NAMALWA (cell line): ENCODE measurements at places on chromosomes 4 and X.

GRCh38 chrX:21683941-21684340 lies 25.8 kb upstream of the KLHL34 start:
- DNase-seq, result no peak

GRCh38 chr4:41480896-41481311 lies 57.1 kb upstream of the LIMCH1 start:
- DNase-seq, result no peak

GRCh38 chr4:6582889-6583490 lies 8.0 kb downstream of the MAN2B2 start:
- peak; percentile 91 for DNase-seq

- no peak for DNase-seq
These were observed 9.7 kb downstream of the GRIPAP1 start for GRCh38 chrX:48992341-48992740.

GRCh38 chr4:2259036-2259540 lies 2.8 kb downstream of the MXD4 start:
- DNase-seq, result no peak

- DNase-seq, result peak; percentile 39
These were observed 19.0 kb downstream of the GAB1 start for GRCh38 chr4:143355540-143356217.

- peak; percentile 56 for DNase-seq
These were observed 107.3 kb downstream of the JADE1 start for GRCh38 chr4:128916832-128917231.

GRCh38 chr4:90582087-90582486 lies 454.9 kb downstream of the CCSER1 start:
- DNase-seq, result no peak

DNA sequence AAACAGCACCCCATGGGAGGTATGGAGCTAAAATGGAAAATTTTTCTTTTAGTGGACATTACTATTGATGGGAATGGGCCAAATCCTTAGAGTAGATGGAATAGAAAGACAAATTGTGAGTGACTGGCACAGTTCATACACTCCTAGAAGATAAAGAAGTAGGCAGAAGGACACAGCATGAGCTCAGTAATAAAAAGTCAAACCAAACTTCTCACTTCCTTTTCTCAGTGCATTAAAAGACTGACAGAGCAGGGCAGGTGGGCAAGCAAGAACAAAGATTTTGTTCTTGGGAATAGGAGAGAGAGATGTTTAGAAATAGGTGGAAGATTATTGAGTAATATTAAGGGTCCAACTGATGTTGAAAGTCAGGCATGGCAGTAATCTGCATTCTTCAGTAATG lies 132.5 kb downstream of the ATP10D start:
- DNase-seq, result no peak

DNA sequence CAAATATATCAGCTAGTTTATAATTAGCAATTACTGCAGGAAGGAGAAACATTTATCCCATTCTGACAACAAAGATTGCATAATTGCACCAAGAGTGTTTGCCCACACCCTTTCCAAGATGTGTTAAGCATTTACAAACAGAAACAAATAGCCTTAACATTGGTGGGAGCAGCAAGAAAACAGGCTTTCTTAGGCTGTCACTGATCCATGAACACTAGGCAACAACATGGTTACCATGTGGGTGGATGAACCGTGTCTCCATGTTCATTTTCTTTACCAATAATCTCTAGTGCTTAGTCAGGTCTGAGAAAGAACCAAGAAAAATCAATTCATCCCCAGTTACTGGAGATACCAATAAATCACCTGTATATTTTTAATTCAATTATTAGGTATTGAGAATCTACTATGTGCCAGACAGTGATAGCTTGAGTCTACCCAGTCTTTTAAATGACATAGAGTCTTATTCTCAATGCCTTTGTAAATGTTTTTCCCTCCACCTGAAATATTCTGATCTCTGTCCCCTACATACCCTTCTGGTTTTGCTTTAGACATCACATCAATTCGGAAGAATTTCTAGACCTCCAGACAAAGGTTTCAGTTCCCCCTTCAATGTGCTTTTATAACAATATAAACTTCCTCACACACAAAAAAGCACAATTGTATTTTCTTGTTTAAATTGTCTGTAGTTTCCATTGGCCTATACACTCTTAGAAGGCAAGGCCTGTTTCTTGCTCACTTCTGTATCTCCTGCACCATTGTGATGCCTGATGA lies 286.6 kb downstream of the PPP1R2C start:
- DNase-seq, result no peak

- peak; percentile 72 for DNase-seq
These were observed 231.5 kb upstream of the AGTR2 start for GRCh38 chrX:115939070-115939469.

DNA sequence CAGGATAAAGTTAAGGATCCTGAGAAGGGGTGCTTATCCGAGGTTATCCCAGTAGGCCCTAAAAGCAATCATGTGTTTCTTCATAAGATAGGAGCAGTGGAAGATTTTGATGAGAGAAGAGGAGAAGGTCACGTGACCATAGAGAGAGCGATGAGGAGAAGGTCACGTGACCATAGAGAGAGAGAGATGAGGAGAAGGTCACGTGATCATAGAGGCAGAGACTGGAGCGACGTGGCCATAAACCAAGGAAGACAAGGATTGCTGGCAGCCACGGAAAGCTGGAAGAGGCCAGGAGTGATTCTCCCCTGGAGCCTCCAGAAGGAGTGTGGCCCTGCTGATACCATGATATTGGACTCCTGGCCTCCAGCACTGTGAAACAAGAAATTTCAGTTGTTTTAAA lies 38.4 kb upstream of the ZNF518B start:
- DNase-seq, result no peak

DNA sequence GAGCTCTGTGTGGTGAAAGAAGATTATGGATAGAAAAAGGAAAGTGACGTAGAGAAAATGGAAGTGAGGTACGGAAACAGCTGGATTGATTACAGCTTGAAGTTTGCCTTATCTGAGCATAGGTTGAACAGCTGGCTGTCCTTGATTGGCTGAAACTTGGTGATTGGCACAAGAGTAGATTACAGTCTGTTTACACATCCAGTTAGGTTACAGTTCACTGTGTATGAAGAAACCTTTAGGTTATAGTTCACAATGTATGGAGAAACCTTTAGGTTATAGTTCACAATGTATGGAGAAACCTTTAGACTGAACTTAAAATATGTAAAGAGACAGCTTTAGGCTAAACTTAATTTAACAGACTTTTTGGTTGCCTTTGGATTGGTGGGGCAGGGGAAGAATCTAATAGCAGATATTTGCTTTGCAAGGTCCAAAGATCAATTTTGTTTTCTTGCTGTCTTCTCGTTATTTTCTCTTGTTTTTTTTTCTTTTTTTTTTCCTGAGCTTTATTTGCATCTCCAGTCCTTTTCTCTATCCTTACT lies 15.6 kb upstream of the ART3 start:
- DNase-seq, result no peak

- no peak for DNase-seq
These were observed 52.2 kb downstream of the CXorf49B start for GRCh38 chrX:71815121-71815905.

GRCh38 chrX:113389846-113390245 lies 549.2 kb upstream of the AMOT start:
- no peak for DNase-seq

DNA sequence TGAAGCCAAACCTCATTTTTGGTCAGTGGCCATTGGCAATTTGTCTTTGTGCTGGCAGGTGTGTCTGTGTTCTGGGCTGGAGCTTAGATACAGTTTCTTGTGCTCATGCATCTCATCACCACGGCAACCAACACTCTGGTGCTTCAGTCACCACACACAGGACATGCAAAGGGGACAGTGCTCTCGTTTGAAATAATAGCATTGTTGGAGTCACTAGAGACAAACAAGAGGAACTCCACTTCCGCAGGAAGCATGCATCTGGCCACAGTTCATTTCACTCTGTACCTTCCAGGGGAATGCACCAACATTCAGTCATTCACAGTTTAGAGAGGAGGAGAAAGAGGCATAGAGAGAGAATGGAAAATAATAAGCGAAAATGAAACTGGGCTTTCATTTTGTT lies 267.4 kb downstream of the ANK2 start:
- DNase-seq, result peak; percentile 49

- DNase-seq, result no peak
These were observed 108.2 kb downstream of the PCDH7 start for GRCh38 chr4:30828264-30828926.

GRCh38 chr4:26288355-26288909 lies 32.4 kb upstream of the RBPJ start:
- peak; percentile 26 for DNase-seq

DNA sequence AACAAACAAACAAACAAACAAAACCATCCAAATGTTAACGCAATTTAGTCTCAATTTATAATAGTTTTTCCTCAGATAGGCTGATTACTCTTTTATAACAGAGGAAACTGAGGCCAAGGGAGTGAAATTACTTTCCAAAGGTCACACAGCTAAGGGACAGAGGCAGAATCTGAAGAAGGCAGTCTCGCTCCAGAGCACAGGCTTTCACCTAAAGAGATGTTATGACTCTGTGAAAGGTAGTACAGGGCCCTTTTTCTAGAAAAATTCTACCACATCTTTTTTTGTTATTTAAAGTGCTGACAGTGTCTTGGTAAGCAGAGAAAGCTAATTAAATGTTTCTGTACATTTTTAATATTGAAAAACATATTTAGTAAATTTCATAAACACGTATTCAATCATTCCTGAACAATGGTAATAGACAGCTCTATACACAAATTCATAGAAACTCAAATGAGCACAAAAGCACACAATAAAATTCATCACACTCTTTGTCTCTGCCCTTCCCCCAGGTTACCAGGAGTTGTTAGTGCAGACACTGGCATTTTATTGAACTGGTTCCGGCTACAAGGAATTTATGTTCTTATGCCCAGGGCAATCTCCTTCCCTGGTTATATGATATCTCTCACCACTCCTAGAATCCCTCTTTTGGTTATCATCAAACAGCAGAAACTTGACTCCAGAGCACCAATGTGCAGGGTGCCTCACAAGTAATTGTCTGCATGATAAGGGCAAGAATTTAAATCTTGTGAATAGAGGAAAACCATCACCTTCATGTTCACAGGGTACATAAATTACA lies 7.7 kb upstream of the APBB2 start:
- no peak for DNase-seq

DNA sequence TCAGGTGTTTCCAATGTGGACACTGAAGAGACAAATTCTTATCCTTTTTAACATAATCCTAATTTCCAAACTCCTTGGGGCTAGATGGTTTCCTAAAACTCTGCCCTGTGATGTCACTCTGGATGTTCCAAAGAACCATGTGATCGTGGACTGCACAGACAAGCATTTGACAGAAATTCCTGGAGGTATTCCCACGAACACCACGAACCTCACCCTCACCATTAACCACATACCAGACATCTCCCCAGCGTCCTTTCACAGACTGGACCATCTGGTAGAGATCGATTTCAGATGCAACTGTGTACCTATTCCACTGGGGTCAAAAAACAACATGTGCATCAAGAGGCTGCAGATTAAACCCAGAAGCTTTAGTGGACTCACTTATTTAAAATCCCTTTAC lies 18.6 kb downstream of the TLR7 start:
- DNase-seq, result no peak

DNA sequence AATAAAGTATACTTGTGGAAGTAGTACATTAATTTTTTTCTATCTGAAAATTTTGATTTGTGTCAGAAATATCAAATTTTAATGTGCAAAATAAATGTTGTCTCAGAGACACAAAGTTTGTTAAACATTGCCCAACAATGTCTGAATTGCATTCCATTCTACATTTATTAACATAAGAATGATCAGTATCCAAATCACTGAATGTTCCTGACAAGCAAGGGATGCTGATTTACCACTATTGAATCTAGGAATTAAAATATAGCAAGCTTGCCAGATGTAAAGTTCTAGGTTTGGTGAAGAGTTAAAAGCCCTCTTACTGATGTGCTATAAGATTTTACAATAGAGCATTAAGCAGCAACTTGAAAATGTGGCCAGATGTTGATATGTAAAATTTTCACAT lies 489.2 kb upstream of the CTSO start:
- DNase-seq, result no peak

GRCh38 chrX:138692591-138692990 lies 18.9 kb downstream of the FGF13 start:
- DNase-seq, result no peak
